ENCODE measurements at places on chromosomes 13 and 19.

- no peak for DNase-seq
These were observed 82.5 kb upstream of the MYCBP2 start for GRCh38 chr13:77409412-77409811.

- DNase-seq, result peak; percentile 73
These were observed 5.6 kb downstream of the ZAR1L start for GRCh38 chr13:32309312-32310133.

DNA sequence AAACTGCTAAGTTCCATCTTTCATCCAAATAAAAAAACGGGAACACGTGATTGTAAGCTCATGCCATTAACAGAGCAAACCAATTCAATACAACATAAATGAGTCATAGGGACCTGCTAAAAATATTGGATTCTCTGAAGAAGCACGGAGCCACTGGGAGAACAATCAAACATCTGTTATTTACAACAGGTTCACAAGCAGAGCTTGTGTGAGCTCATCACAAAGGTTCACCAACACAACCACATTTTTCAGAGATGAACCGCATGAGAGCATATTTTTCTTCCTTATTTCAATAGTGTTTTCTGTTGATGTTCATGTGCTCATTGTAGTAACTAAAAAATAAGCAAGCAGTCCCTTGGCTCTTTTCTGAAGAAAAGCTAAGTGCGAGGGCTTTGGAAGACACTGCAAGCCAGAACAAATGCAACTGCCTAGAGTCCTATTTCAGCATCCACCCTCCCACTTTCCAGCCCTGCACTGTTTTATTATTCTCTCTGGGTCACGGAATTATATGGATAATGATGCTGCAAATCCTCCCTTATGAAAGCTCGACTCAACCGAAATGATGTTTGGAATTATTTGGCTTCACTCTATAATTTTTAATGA, 545.8 kb downstream of the LIG4 start:
- DNase-seq, result no peak

DNA sequence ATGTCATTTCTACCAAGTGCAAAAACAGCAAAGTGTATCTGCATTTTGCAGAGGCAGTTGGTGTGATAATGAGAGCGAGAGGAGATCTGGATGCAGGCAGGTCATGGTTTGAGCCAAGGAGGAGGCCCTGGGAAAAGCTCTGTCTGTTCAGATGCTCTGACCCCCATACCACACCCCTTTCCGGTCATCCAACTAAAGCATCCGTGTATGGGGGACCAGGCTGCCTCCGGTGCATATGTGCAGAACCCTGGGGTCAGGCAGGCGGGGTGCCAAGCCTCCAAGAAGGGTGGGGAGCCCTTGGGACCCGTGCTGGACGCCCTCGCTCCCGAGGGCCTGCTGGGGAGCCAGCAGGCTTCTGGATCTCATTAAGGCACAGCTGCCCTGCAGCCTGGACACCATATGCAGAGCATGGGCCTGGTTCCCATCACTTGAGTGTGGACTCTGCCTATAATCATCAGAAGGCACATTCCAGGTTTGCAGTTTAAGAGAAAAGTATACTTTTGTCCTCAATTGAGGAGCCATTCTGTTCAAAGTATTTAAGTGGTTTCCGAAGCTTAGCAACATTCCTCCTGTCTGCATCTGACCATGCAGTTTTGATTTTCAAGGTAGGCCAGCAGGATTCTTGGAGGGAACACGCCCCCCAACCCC, 56.1 kb downstream of the ALOX5AP start:
- DNase-seq, result no peak

- no peak for DNase-seq
These were observed 1139.6 kb upstream of the PCDH9 start for GRCh38 chr13:68369739-68370138.

DNA sequence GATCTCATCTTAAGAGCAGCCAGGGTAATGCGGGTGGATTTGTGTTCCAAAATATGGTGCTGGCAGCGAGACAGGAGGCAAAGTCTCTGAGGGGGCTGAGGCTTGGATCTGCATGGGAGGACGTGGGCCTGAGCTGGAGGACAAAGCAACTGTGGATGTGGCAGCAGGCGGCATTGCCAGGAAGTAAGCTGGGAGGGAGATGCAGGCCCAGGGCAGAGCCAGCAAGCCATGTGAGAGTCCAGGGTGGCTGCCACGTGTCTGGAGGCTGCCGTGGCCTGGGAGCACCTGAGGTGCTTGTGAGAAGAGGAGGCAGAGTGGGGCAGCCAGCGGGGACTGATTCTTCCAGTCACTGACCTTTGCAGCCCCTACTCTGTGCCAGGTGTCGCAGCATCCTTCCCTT, 52.0 kb downstream of the DPF1 start:
- DNase-seq, result no peak

GRCh38 chr13:40269086-40269485, 397.4 kb downstream of the FOXO1 start:
- DNase-seq, result no peak

GRCh38 chr13:46595885-46596275, 42.9 kb downstream of the LRCH1 start:
- peak; percentile 54 for DNase-seq

DNA sequence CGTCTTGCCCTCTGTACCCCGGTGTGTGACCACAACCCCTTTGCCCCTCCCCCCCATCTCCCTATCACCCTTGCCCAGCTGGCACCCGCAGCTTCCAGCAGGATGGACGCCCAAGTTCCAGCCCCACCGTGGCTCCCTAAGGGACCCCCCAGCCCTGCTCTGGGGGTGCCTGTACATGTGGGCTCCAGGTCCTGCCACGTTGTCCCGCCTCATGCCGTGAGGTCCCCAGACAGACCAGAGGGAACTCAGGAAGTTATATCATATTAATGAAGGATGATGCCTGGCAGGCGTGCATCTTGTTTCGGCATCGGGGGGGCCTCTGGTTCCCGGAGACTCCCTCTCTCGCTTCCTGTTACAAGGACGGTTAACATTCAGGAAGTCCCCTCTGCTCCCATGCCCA, 1.6 kb upstream of the PTGIR start:
- DNase-seq, result no peak

DNA sequence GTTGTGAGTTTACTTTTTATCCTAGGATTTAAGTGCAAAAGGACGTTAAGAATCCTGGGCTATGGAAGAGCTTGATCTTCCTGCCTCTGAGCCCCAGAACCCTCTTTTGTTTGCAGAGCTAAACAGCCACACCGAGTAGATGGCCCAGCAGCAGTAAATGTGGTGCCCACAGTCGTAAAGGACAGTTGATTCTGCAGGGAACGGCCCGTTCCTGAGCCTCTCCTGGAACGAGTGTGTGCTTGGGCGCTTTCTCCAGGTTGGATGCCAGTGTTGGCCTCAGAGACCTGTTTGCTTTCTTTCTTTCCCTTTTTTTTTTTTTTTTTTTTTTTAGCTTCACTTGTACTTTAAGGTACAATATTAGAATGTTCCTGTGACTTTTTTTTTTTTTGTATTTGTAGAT, 41.7 kb downstream of the SPATA13 start:
- DNase-seq, result no peak

DNA sequence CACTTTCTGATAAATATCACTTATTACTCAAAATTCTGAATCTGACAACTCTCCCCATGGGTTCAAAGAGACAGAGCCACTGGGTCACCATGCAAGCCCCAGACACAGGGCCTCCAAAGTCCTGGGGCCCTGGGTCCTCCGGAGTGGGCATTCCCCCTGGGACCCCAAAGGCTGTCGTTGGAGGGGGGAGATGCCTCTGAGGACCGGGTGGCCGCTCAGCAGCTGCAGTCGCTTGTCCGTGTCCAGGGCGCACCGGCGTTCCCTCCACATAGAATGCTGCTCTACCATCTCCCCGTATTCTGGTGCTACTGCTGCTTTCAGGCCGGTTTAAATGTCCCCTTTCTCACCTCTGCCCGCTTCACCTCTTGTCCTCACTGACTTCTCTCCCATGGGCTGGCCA, 246.1 kb downstream of the TEX29 start:
- no peak for DNase-seq

All from GF-D8 (cell line).